ENCODE measurements at places on chromosomes 3 and 15.

DNA sequence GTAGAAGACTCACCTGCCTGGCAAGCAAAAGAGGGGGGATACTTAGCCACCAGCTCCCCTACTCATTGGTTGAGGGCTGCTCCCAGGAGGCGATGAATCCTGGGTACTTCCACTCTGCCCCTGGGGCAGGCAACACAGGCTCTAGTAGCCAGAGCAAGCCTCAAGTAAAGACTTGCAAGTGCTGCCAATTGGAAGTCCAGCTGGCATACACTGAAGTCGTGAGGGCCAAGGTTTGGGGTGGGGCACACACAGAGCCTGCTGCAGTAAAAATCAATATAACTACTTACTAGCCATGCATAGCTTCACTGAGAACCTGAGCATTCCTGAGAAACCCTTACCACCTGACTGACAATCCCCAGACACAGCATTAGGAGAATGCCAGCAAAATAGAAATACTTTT, 123.0 kb upstream of the EIF1B start:
- no peak for DNase-seq

GRCh38 chr3:16841904-16842271, 42.9 kb upstream of the PLCL2 start:
- no peak for DNase-seq

GRCh38 chr15:90955624-90956273, 1.1 kb downstream of the RCCD1 start:
- DNase-seq: peak; percentile 39

DNA sequence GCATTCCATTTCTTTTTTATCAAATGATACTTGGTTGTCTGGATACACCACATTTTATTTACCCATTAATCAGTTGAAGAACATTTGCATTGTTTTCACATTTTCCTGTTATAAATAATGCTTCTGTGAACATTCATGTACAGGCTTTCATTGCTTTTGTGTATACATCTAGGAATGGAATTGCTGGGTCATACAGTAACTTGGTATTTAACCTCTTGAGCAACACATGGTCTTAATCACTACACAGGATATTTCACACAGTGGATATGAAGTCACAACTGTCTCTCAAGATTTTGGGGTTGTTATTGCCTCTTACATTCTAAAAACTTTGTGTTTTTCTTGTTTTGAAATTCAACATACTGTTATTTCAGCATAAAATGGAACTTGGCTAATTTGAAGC, 48.2 kb downstream of the C3orf85 start:
- no peak for DNase-seq

GRCh38 chr3:94462931-94463330, 400.1 kb downstream of the NSUN3 start:
- DNase-seq: no peak

DNA sequence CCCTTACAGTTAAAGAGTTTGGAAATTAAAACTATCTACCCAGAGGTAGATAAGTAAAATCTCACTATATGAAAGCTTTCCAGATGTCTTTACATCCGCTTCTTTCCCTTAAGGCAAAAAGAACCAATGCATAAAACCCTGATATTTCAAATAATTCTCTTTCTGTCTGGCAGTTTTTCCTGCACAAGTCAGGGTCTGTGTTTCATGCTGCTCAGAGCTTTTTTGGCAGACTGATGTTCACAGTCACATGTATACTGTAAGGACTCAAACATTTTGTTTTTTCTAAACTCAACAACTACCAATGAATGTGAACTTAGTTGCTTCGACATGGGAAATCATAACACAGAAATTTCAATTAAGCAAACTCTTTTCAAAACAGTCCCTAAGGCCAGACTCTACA, 988.4 kb downstream of the EPHA3 start:
- DNase-seq: no peak

DNA sequence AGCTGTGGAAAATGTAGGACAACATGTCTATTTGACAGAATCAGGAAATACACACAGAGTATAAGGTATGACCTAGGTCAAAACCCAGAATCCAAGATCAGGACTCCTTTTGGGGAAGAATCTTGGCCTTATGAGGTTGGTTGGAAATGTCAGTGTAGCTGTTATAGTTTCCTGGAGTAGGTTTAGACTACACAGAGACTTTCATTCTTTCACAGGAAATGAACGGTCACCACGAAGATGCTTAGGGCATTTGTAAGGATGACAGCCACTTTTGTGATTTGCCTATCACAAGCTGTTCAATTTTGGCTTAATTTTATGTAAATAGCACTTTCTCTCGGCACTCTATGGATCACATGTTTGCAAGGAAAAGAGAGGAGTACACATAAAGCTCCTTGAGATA, 18.6 kb upstream of the ZBTB20 start:
- no peak for DNase-seq

GRCh38 chr15:90860450-90860849, 7.9 kb upstream of the FURIN start:
- no peak for DNase-seq

- DNase-seq: peak; percentile 92
Measured at GRCh38 chr15:100125401-100126191, 216.2 kb downstream of the ADAMTS17 start.

- no peak for DNase-seq
Measured at GRCh38 chr3:45917146-45917898, 25.9 kb upstream of the CXCR6 start.

GRCh38 chr3:144265542-144266100, 294.0 kb downstream of the DIPK2A start:
- DNase-seq: no peak

- no peak for DNase-seq
Measured at GRCh38 chr3:185341616-185342458, 21.1 kb upstream of the MAP3K13 start.

DNA sequence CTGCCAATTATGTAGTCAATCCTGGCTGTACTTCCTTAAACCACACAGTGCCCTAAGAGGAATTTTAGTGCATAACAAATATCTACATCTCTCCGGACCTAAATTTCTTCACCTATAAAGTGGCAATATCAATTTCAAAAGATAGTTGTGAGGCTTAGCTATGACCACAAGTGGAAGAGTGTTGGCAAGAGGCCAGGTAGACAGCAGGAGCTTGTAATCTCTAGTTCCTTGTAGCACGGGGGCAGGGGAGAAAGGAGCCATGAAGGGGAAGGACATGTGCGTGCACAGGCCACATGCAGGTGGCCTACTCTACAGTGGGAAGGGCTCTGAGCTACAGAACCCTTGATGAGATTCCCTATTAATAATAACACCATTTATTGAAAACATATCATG, 269.7 kb downstream of the ABHD5 start:
- no peak for DNase-seq

GRCh38 chr15:54014067-54014655, 35.9 kb downstream of the UNC13C start:
- no peak for DNase-seq

DNA sequence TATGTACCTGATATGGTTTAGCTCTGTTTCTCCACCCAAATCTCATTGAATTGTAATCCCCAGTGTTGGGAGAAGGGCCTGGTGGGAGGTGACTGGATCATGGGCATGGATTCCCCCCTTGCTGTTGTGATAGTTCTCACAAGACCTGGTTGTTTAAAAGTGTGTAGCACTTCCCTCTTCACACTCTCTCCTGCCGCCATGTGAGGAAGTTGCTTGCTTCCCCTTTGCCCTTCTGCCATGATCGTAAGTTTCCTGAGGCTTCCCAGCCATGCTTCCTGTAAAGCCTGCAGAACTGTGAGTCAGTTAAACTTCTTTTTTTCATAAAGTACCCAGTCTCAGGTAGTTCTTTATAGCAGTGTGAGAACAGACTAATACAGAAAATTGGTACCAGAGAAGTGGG, 93.1 kb downstream of the C3orf70 start:
- no peak for DNase-seq

DNA sequence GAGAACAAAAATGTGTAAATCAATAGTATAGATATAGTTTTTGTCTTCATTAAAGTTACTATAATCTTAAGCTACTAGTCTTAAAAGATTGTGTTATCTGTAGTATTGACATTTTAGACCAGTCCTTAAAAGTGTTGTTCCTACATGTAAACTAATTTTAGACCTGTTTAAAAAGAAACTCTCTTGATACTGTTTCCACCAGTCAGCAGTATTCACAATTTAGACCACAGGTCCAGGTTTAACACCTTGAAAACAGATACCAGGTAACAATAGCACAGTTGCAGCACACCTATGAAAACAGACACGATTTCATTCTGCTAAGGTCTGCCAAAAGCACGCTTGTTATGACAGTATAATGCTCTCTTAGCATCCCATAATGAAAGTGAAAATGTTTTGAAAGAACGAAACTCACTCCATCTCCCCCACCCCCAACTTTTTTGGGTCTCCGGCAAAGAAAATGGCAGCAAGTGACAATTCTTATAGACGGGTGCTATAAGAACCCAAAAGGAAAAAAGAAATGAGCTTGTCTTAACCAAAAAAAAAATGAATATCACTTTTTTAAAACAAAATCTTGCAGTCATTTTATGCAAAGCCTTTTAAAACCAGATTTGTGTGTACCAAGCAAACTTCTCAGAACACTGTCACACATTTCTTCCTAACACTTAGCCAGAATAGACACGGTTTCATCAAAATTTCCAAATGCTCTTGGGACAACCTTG, 1.6 kb downstream of the EIF4E3 start:
- no peak for DNase-seq

DNA sequence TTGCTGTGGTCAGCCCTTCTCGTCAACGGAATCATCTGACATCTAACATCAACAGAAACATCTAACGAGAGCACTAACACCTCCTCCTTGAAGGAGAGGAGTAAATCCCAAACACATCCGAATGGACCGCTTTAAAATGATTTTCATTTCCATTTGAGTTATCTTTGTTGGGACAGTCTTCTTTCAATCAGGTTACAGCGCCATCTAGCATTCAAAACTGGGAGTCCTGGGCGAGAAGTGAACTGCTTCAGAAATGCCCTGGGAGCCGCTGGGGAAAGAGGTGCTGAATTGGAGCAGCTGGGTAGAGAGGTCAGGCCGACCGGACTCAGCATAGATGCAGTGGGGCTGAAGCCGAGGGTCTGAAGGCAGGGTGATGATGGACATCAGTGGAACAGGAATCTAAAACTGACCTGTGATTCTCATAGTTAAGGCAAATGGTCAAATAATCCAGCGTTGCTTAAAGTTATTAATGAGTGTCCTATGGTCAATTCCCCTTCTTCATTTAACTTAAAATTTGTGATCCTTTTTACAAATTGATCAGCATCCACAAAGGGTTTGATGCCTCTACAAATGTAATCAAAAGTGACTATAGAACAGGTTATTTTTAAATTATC, 170.0 kb upstream of the NDN start:
- peak; percentile 52 for DNase-seq

DNA sequence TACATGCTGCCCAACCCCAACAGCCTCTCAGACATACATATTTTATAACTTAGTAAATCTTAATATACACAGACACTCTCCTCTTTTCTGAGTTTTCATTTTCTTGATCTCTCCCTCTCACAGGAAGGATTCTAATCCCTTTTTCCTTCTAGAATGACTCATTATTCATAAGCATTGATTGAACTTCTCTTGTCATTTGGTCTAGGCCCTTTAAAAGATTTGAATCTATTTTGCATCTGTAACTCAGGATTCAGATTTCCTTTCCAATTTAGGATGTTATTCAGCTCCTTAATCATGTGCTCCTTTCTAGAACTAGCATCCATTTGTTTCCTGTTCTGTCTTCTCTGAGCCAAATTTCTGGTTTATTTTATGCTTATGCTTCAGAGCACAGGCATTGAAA, 624.5 kb upstream of the SGO1 start:
- no peak for DNase-seq

DNA sequence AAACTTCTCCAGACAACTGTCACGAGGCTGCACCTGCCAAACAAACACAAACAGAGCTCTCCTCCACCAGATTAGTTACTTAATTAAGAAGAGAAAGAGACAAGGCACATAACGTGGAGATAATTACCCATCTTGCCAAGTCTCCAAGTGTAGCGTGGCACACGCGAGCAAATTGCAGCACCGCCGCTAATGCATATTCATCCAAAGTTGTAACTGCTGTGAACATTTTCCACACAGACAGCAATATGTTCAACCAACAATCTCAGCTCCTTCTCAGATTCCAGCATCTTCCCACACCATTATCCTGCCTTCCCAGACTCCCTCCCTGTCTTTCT, 309.6 kb upstream of the TLE3 start:
- DNase-seq: no peak

GRCh38 chr3:193023218-193023617, 105.6 kb upstream of the MB21D2 start:
- DNase-seq: no peak

- peak; percentile 57 for DNase-seq
Measured at GRCh38 chr3:49411535-49411967, 225 bp downstream of the RHOA start.

DNA sequence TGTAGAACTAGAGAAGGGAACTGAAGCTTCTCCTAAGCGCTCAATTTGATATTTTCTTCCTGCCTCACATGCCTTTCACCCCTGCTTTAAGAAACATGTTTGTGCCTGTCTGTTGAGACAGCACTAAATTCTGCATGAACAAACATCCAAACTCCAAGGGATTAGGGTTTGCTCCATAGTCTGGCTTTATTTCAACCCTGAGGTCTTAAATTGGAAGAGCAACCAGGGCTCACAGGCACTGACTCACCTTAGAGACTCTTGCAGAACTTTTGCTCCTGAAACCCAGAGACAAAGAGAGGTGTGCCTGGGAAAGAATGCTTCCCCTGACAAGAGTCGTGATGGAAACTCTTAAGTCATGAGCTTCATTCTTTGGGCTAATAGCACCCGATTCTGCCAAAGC, 393.9 kb upstream of the MCTP2 start:
- DNase-seq: no peak

DNA sequence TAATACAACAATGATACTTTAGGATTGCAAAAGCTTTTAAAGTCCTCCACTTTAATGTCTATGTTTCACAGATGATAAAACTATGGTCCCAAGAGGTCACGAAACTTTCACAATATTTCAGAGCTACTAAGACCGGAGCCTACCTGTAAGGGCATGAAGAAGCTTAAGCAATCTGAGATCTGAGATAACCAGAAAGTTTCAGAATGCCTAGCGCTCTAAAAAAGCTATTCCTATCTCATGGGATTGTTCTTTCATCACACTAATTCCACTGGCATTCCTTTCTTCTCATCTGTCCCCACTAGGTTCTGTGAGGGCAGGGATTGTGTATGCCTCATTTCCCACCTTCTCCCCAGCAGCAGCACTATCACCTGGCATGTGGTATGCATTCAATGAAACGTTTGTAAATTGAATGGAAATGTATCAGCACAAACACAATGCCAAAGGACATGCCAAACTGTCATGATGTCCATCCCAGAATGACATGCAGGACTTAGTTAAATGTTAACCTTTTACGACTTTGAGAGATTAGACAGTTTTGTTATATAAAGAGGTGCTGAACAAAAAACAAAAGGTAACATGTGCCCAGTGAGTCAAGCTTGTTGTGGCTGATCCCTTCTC, 104.7 kb upstream of the NR2F2 start:
- no peak for DNase-seq

GRCh38 chr3:62211675-62212429, 161.5 kb downstream of the FEZF2 start:
- no peak for DNase-seq

- no peak for DNase-seq
Measured at GRCh38 chr3:109731639-109732473, 394.5 kb upstream of the DPPA4 start.

Measured in ovary (tissue), 10 donors.